ENCODE measurements at places on chromosomes 6 and 20. TPM values are rescaled to one million over a fixed set of nuclear protein-coding genes. Genes with fewer than 3 reads are reported as not detected.

RREB1 gene
- polyA plus RNA-seq = 23.9 TPM

GRCh38 chr20:23877524-23877923 is 2.0 kb downstream of the CST5 start:
- no peak for DNase-seq

PHACTR3 gene
- 12.4 TPM for polyA plus RNA-seq

GRCh38 chr6:38498085-38498484 is 141.6 kb downstream of the BTBD9 start:
- no peak for DNase-seq

RHAG gene
- polyA plus RNA-seq = 0.96 TPM

TMC2 gene
- polyA plus RNA-seq = 0.50 TPM

DNA sequence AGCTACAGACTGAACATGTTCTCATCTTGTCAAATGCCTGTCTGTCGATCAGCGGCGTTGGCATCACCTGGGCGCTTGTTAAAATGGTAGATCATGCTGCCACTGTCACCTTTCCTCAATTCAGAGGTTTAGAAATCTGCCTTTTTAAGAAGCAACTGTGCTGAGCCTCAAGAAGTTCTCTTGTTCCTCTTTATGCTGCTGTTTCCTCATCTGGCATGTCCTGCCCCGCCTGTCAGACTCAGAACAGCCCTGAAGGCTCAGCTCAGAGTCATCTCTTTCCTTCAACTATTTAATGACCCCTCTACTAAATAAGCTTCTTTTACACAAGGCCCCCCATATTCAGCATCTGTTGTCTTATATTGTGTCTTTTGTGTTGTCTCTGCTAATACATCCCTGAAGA is 368.2 kb downstream of the EPM2A start:
- no peak for DNase-seq

RNF182 gene
- polyA plus RNA-seq = 2.8 TPM

ULBP3 gene
- polyA plus RNA-seq = 8.5 TPM

BPIFB1 gene
- not detected for polyA plus RNA-seq

DNA sequence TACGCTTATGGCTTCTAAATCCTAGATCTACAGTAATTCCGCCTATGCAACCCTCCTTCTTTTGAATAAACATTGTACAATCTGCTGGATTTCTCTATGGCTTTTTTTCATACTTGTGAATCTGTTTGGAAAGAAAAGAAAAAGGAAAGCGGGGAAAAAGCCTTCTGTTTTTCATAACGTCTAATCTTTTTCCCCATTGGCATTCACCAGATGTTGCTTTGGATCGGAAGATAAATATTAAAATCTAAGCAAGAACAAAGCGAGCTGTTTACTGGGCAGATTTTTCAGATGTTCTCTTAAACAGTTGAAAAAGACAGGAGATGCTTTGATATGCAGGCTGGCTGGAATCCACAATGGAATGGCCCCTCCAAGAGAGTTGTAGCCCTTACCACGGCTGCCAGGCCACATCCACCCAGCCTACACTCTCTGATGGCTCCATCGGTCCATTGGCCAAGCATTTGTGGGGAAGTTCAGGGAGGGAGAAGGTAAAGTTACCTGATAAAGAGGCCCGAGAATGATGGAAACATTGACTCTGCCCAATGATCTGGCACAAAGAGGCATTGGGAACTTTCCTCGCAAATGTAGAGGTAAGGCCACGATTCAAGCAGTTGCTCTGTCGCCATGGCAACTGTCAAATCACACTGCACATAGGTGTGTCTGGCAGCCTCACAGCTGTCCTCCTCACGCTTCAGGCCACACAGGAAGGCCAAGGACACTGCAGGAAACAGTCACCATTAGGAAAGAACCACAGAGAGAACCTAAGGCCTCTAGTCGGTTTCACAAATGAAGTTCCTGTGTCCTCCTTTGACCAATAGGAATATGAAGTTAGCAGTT is 70.3 kb downstream of the PKHD1 start:
- DNase-seq = no peak

ARHGAP18 gene
- 38.5 TPM for polyA plus RNA-seq

CABLES2 gene
- polyA plus RNA-seq = 10.0 TPM

MYH7B gene
- 1.6 TPM for polyA plus RNA-seq

CDSN gene
- not detected for polyA plus RNA-seq

DNA sequence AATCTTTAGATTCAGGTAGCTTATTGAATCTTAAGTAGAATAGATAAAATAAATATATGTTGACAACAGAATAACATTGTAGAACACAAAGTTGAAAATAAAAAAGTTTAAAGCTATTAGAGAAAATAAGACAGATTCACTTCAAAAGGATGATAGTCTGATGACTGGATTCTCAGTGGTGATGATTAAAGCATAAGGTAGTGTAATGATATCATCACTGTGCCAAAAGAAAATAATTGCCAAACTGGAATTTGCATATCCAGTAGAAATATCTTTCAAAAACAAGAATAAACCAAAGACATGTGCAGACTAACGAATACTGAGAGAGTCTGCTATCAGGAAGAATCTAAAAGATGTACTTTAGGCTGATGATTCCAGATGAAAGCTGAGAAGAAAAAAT is 30.2 kb downstream of the ENPP1 start:
- DNase-seq = no peak

STMN3 gene
- polyA plus RNA-seq = 22.7 TPM

C20orf204 gene
- 0.95 TPM for polyA plus RNA-seq

SF3B5 gene
- polyA plus RNA-seq = 108 TPM

PLCB4 gene
- polyA plus RNA-seq = 18.9 TPM

PRICKLE4 gene
- 6.8 TPM for polyA plus RNA-seq

GRCh38 chr6:15870333-15871043 is 207.7 kb upstream of the DTNBP1 start:
- DNase-seq = no peak

DNA sequence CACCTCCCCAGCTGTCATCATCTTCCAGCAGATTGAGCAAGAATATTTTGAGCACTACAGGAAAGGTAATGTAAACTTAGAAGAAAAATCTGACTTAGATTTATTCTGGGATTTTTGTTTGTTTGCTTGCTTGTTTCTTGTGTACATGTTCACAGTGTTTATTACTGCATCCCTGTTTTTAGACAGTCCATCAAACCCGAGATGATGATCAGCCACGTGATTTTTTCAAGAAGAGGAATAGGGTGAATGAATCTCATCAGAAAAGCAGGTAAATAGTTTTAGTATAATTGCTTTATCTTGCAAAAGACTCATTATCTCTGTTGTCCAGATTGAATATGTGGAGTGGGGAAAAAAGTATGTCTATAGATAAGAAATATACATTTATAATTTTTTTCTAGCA is 2.1 kb downstream of the FAM217B start:
- no peak for DNase-seq

GSTA2 gene
- polyA plus RNA-seq = 0.71 TPM

DNA sequence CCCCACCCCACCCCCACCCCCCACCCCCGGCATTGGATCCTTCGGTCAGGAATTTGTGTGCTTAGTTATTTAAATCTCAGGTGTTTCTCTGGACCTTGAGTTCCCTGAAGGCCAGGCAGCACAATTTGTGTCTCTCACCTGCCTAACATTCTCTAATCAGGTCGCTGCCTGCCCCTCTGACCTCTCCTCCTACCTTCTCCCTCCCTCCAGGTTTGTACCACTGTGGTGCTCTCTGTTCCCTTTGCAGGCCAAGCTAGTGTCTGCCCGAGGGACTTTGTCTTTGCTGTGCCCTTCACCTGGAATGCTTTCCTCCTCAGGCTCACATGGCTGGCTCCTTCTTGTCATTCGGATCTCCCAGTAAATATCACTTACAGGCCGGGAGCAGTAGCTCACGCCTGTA is 131.4 kb upstream of the SLC2A12 start:
- DNase-seq = no peak

MAPK13 gene
- 23.2 TPM for polyA plus RNA-seq

HLA-G gene
- 6.9 TPM for polyA plus RNA-seq

ADIG gene
- not detected for polyA plus RNA-seq

GJA10 gene
- not detected for polyA plus RNA-seq

All from left kidney (tissue), 8 donors.